DMS 273 treated with DMSO at 0.1 percent for 48 hours (cell line): ENCODE measurements at places on chromosomes 1 and 21.

DNA sequence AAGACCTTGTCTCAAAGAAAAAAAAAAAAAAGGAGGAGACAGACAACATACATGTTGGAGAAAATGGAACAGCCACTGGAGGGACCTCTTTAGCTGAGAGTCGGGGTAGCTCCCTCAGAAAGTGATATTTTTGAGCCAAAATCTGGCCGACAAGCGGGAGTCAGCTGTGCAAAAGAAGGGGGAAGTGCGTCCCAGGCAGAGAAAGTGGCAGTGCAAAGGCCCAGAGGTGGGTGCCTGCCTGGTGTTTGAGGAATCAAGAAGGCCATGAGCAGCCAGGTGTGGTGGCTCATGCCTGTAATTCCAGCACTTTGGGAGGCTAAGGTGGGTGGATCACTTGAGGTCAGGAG lies 6.1 kb upstream of the CROCC start:
- no peak for DNase-seq

DNA sequence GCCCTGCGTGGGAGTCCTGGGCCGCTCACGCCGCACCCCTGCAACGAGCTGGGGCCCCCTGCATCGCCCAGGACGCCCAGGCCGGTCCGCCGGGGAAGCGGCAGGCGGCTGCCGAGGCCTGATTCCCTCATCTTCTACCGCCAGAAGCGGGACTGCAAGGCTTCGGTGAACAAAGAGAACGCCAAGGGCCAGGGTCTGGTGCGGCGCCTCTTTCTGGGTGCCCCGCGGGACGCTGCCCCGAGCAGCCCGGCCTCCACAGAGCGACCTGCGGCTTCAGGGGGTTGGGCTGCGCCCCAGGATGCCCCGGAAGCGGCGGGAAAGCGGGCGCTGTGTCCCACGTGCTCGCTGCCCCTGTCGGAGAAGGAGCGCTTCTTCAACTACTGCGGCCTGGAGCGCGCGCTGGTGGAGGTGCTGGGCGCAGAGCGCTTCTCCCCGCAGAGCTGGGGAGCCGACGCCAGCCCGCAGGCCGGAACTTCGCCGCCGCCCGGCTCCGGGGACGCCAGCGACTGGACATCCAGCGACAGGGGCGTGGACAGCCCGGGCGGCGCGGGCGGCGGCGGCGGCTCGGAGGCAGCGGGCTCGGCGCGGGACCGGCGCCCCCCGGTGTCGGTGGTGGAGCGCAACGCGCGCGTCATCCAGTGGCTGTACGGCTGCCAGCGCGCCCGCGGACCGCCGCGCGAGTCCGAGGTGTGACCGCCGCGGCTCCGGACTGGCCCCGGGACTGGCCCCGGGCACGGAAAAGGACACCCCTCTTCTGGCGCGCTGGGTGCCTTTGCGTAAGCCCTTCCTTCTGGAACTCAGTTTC lies 2.7 kb downstream of the FAM110D start:
- no peak for DNase-seq

DNA sequence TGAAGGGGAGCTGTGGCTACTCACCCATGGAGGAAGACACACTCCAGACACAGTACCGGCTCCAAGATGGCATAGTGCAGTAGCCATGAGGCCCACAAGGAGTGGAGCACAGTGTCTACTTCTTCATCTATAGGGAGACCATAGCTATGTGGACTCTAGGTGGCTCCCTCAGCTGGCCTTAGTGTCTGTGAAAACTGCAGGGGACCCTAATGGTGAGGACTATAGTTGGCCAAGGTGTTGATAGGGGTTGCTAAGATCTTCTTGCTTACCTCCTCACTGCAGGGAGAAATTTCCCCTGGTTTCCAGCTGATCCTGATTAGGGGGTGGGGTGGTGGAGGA lies 58.9 kb downstream of the DIPK1A start:
- no peak for DNase-seq

- no peak for DNase-seq
Observed at GRCh38 chr1:116971965-116972673, 29.4 kb upstream of the CD101 start.

DNA sequence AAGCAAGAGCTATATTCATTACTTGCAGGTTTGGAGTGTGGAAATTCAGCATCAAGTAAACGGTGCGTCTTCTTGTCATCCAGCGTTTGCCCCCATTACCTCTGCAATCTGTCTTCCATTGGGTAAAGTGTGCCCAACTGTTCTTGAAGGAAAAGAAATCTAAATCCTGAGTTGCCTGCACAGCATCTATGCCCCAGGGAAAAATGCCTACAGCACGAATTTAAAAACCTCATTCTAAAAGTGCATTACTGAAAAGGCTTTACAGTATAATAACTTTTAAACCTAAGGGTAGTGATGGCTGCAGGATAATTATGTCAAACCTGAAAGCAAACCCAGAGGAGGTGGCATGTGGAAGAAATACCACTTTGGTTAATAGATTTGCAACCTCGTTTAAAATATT lies 37.2 kb downstream of the KCNK1 start:
- no peak for DNase-seq

- no peak for DNase-seq
Observed at GRCh38 chr1:75449998-75450397, 160.9 kb downstream of the SLC44A5 start.

DNA sequence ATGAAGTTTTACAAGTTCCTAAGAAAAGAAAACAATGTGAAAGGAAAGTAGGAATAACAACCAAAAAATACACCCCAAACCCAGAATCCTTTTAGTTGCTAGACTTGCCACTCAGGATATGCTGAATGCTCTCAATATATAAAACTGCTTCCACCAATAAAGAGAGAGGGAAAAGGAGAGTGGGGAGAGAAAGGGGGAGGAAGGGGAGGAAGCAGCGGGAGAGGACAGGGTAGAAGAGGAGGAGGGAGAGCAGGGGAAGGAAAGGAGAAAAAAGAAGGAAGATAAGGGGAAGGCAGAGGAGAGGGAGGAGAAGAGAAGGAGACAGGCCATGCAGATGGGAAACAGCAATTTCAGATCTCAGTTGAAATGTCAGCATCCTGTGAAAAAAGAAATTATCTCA lies 198.4 kb downstream of the VAV3 start:
- DNase-seq: no peak

GRCh38 chr1:42369471-42369870 lies 11.1 kb upstream of the RIMKLA start:
- no peak for DNase-seq

DNA sequence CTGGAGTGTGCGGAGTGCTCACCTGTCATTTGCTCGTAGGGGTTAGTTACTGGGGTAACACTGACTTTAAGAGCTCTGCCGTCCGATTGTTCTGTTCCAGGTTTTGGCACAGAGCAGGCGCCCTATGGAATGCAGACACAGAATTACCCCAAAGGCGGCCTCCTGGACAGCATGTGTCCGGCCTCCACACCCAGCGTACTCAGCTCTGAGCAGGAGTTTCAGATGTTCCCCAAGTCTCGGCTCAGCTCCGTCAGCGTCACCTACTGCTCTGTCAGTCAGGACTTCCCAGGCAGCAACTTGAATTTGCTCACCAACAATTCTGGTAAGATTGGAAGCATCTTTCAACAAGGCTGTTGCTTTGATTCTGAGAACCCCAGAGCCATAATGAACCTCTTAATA lies 12.6 kb downstream of the ETS2 start:
- no peak for DNase-seq

GRCh38 chr1:40872276-40872675 lies 10.1 kb upstream of the CITED4 start:
- peak; percentile 94 for DNase-seq

DNA sequence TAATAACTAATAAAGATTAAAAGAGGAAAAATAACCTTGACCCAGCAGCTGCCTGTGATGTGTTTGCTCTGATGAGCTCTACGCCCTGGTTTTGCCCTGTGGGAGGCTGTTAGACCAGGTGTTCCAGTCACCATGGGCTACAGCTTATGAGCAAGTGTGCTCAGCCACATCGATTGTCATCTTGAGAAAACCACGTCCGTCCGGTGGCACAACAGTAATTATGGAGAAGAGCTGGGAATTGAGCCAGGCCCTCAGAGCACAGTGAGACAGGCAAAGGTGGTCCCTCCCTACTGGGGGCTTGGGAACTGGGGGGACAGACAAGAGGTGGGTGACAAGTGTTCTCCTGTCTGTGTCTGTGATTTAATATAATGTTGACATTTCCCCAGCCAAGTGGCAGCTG lies 420.5 kb downstream of the MATN1 start:
- DNase-seq: no peak

- no peak for DNase-seq
Observed at GRCh38 chr1:71242239-71242638, 161.4 kb upstream of the ZRANB2 start.

DNA sequence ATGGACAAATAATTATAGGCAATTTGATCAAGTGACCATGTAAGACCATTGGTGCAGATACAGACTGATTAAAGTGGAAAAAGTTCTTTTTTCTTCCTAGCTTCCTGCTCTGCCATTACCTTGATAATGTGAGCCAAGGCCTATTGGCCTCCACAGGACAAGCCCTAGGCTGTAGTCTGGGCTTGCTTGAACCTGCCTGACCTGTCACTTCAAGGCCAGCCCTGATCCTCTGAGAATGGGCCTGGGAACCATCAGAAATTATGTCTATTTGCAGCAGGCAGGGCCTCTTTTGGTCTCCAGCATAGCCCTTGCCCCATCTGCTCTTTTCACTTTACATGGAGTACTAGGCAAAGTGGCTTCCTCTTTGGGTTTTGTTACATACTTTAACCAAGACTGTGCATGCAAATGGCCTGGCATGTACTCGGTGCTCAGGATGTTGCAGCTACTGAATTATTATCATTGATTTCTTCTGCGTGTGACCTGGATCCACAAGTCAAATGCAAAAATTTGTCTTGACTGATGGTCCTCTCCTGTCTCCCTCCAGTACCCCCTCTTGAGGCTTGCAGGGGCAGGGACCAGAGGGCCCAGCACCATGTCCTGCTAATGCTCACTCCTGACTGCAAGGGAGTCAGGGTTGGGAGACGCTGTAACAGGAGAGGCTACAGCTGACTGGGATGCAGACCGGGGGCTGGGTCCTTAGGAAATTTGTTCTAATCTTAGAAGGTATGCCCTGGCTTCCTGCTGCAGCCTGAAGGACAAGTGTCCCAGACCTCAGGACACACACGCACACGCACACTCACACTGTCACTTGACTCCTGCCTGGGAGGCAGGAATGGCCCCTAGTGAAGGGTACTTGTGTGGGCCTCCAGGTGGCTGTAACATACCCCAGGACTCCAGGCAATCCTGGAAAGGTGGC lies 39.4 kb downstream of the RCSD1 start:
- no peak for DNase-seq

- no peak for DNase-seq
Observed at GRCh38 chr1:154148807-154149206, 6.1 kb downstream of the NUP210L start.

DNA sequence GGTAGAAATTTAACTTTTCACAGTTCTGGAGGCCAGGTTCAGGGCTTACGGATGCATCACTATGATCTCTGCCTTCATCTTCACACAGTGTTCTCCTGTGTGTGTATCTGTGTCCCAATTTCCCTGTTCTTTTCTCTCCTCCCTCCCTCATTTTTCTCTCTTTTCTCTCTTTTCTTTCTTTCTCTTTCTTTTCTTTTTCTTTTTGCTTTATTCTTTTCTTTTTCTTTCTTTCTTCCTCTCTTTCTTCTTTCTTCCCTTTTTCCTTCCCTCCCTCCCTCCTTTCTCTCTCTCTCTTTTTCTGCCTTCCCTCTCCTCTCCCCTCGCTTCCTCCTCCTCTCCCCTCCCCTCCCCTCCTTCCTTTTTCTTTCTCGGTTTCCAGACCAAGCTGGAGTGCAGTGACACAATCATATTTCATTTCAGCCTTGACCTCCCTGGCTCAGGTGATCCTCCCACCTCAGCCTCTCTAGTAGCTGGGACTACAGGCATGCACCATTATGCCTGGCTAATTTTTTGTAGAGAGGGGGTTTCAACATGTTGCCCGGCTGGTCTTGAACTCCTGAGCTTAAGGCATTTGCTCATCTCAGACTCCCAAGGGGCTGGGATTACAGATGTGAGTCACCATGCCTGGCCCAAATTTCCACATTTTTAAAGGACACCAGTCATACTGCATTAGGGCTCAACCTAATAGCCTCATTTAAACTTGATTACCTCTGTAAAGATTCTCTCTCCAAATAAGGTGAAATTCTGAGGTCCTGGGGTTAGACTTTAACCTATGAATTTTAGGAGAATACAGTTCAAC lies 115.9 kb downstream of the HUNK start:
- DNase-seq: no peak

- no peak for DNase-seq
Observed at GRCh38 chr1:240099329-240099728, 7.6 kb downstream of the FMN2 start.

GRCh38 chr1:41914516-41914915 lies 4.2 kb downstream of the HIVEP3 start:
- DNase-seq: no peak

DNA sequence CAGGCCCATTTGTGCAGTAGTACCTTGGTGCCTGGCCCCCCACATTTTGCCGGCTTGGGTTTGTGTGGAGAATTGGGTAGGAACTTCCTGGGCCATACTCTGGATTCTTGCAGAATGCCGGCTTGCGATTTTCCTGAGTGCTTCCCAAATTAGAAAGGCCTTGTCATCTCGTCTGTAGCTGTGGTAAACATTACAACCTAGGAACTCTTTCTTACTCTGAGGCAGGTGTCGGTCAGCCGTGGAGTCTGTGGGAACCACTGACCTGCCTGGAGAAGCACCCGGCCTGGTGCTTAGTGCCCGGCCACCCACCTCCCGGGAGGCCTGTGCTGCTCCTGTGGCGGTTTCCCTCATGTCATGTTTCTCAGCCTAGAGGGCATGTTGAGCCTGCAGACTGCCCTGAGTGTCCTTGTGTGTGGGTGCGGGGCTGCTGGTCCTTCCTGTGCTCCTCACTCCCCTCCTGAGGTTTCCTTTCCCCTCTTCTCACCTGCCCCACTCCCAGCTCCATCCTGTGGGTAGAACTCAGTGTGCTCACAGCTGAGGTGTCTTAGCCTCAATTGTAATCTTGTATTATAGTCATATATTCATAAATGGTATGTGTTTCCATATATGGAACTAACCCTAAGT lies 64.7 kb downstream of the S100B start:
- no peak for DNase-seq

- no peak for DNase-seq
Observed at GRCh38 chr1:47692196-47692595, 254.4 kb downstream of the FOXD2 start.

GRCh38 chr1:47913225-47913823 lies 83.9 kb downstream of the TRABD2B start:
- no peak for DNase-seq

GRCh38 chr1:75472971-75473603 lies 137.8 kb downstream of the SLC44A5 start:
- DNase-seq: no peak

GRCh38 chr1:166902279-166902678 lies 26.2 kb upstream of the TADA1 start:
- DNase-seq: no peak
